ENCODE measurements at places on chromosomes 3 and 15.

DNA sequence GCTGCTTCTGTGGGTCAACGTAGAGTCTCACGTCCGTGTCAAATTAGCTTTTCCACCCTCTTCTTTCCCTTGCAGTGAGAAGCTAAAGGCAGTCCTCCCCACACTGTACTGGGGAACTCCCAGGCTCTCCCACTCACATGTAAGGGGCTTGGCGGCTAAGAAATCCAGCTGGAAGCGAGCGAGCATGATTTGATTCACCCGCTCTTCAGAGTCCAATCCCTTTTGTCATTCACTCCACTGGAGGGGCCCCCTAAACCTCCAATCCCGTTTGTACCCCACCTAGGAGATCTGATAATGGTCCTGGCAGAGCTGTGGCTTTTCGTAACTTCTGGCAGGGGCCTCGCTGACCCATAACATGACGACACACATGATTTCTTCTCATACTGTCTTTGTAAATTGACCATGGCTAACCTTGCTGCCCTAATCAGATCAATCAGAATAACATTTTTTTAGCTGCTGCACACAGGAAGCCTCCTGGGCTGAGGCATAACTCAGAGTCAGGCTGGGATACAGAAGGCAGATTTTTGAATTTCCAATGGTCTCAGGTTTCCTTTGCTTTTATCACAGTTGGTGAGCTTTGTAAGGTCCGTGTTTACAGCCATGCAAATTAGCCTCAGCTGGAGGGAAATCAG, 235.2 kb downstream of the GREM1 start:
- no peak for DNase-seq

GRCh38 chr3:29760226-29760685, 479.4 kb downstream of the RBMS3 start:
- DNase-seq: no peak

DNA sequence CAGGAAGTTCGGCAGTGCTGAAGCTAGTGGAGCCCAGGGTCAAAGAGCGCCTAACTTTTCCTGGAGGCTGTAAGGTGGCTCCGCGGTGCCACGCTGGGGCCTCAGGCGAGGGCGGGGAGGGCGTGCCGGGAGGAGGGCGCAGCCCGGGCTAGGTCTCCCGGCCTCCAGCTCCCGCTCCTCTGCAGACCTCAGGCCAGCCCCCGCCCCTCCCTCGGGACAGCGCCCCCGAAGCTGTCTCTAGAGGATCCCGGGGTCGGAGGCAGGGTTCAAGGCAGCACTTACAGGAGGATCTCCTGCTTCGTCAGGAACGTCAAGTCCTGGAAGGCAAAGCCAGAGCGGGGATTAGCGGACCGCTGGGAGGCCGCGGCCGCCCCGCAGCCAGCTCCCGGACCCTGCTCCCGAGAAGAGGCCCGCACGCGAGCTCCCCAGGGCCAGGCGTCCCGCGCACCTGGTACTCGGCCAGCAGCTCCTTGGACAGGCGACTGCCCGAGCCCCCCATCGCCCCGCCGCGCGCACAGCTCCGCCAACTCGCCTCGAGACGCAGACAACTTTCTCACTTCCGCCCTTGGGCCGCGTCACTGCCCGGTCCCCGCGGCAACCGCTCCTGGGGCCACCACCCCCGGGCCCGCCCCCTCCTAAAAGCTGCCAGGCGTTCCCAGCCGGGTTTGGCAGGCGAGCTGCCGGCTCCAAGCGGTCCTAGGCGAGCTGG, at the start of gene CIB1:
TSS of gene CIB1 (minus strand) at position 555 of the 709 bp plus-strand sequence. CDS start at position 499, 56 bp downstream.
- peak; percentile 95 for DNase-seq

DNA sequence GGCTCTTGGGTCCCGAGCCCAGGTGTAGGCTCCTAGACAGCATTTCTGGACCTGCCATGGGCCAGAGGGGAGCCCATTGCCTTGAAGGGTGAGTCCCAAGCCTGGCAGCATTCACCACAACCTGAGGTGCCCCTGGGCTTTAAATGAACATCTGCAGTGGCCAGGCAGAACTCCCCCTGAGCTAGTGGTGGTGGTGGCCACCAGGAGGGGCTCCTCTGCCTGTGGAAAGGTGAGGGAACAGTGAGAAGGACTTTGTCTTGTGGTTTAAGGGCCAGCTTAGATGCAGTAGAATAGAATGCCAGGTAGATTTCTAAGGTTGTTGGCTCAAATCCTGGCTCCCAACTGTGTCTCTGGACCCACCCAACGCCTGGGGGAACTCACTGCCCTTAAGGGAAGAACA, 55.6 kb downstream of the CASR start:
- no peak for DNase-seq

DNA sequence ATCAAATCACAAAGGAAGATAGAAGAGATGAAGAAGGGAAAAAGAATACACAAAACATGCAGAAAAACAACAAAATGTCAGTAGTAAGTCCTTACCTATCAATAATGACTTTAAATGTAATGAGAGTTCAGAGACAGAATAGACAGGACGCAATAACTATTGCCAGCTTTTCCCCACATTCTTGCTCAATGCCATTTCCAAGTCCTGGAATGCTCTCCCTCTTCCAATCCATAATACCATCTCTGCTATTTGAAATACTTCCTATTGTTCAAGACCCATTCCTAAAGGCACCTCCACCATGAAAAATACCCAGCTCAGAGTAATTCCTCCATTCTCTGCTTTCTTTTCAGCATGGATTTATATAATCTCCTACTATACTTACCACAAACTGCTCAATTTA, 33.4 kb downstream of the CCDC54 start:
- DNase-seq: no peak

DNA sequence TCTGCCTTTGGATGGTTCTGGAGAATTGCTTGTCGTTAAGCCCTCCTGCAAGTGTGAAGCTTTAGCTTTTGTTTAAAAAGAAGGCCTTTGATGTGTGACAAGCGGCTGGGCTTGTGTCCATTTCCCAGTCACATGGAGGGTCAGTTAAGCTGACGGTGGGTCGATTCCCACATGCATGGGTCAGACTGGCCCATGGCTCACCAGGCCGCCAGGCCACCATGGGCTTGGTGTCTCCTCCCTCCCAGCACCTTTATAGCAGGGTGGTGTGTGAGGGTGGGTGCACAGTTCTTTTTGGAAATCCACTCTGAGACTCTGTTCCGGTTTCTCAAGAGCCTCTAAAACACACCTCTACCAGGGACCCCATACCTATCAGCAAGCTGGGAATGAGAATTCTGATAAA, 67.2 kb downstream of the SCN5A start:
- DNase-seq: no peak

- no peak for DNase-seq
Measured at GRCh38 chr3:194220901-194221326, 85.0 kb downstream of the HES1 start.

GRCh38 chr3:33119891-33120290, 6.1 kb downstream of the CRTAP start:
- no peak for DNase-seq

DNA sequence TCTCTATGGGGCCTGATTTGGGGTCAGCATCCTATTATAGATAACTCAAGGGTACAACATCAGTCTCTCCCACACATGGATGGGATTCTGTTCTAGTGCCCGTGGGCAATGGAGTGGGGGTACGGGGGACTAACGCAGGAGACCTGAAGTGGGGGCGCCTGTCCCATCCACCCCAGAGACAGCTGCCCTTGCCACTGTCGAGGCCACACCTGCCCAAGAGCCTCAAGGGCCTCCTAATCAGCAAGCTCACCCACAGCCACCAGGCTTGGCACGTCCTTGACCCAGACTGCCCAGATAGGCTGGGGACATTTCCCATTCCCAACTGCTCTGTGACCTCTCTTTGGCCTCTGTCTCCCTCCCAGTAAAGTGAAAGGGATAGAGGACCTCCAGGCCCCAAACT, 8.5 kb upstream of the ISLR2 start:
- no peak for DNase-seq

DNA sequence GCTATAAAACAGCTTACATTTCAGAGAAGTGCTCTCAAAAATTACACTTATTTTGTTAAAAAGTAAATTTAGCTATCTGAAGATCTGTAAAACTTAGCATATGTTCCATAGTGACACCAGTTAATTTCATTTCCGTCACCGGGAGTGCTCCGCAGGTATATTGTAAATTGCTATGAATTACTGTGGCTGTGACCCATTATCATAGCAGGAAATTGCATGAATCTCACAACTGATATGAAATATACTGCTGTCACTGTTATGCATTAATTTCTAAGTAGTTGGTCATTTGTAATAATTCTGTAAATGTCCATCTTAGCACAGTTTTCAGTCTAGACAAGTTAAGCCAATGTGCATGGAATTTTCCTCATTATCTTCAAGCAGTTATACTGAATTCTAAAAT, 91.2 kb downstream of the EPHA3 start:
- DNase-seq: no peak

GRCh38 chr3:25084016-25084415, 344.0 kb upstream of the RARB start:
- DNase-seq: no peak

DNA sequence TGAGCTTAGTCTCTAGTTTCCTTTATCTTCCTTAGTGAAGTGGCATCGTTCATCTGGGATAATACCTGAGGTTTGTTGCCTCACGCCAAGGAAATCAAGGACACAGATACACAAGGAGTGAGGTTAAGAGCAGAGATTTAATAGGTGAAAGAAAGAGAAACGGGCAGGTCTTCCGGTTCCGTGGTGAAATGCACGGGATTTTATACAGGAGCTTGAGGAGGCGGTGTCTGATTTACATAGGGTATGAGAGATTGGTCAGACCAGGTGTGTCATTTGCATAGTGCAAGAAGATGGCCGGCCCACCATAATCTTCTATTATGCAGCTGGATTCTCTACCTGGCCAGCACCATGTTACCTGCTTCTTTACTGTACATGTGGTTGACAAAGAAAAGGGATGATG, 17.2 kb downstream of the ARRDC4 start:
- no peak for DNase-seq

- DNase-seq: no peak
Measured at GRCh38 chr3:46679681-46680080, 13.8 kb downstream of the ALS2CL start.

GRCh38 chr15:40121911-40122638, 13.4 kb upstream of the BMF start:
- DNase-seq: no peak

- no peak for DNase-seq
Measured at GRCh38 chr3:32816439-32817256, 1.1 kb upstream of the TRIM71 start.

DNA sequence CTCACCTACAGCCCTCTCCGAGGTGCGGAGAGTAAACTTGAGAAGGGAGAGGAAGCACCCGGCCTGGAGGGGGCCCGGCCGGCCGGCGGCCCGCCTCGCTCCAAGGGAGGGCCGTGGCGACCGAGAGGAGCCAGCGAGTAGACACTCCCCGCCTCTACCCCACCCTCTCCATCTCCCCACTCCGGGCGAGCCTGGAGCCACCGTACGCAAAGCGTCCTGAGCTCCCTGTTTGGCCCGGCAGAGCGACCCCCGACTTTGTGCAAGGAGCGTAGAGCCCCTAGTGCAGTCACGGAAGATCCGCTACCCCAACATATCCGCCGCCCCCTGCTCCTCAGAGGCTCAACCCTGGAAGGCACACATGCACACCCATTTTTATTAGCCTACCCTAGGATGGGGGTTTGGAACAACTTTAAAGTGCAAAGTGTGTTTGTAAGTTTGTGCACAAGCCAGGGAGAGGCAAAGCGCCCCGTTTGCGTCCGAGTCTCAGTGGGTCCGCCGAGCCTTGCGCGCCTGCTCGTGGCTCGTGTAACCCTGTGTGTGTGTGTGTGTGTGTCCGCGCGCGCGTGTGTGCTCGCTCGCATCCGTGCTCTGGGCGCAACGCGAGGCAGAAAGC, 508 bp upstream of the SMAD6 start:
- DNase-seq: peak; percentile 16

DNA sequence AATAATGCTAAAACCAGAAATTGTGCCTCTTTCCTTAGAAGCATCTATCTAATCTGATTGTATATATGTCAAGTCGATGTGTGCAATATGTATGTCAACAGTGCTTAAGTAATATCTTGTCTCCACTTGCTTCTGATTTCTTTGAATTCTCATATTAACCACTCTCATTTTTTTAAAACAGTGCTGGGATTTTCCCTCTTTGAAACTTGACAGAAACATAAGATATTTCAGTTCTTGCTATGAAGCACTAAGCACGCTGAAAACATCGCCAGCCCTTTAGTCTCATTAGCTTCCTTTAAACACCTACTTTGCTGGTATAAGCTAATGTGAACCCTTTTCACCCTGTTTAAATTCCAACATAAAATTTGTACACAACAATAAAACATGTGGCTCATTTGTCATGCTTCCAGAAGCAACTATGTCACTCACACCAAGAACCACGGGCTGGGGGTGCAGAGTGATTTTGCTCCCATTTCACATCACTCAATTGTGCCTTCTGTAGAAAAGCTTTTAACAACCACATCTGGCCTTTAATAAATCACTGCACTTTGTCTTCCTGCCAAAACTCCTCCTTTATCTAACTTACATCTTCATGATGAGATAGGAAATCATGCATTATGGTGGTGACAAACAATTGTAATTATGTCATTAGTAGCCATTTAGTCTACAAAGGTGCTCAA, 185.2 kb downstream of the FOXP1 start:
- DNase-seq: no peak

DNA sequence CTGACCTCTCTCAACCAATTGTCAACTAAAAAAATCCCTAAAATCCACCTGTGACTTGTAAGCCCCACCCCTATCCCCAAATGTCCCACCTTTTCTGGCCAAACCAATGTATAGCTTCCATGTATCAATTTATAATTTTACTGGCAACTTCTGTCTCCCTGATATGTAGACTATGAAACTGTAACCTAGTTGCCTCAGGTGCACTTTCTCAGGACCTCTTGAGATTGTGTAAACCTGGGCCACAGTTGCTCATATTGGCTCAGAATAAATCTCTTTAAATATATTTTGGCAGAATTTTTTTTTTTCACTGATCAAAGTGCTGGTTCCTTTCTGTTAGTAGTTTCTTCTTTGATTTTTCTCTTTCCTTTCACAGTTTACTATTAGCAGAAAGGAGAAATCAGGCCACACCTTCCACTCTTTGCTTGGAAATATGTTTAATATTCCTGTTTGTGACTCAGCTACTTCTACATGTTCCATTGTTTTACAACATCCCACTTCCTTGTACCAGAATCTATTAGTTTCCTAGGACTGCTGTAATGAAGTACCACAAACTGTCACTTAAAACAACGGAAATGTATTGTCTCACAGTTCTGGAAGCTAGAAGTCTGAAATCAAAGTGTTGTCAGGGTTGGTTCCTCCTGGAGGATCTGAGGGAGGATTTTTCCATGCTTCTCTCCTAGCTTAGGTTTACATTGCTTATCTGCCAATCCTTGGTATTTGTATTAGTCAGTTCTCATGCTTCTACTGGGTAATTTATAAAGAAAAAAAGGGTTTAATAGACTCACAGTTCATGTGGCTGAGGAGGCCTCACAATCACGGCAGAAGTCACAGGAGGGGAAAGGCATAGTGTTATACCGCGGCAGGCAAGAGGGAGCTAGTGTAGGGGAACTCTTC, 801.2 kb upstream of the ARPP21 start:
- no peak for DNase-seq

DNA sequence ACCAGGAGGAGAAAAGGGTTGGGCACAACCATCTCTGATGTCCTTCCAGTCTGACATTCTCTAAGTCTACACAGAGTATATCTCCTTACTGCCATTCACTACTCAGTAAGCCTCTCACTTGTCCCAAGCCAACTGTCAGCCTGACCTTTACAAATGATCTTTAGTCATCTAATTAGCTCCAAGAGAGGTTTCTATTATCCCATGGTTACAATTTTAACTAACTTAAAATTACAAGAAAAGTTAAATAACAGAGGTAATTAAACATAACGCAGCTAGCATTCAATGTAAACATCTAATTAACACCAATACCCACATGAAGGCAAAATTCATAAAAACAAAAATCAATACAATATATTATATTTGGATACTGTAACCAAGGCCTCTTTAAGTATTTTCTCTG, 126.9 kb downstream of the LSAMP start:
- DNase-seq: no peak

- no peak for DNase-seq
Measured at GRCh38 chr15:69857686-69858391, 239.9 kb downstream of the TLE3 start.
